ENCODE measurements at places on chromosomes 16 and 17.

DNA sequence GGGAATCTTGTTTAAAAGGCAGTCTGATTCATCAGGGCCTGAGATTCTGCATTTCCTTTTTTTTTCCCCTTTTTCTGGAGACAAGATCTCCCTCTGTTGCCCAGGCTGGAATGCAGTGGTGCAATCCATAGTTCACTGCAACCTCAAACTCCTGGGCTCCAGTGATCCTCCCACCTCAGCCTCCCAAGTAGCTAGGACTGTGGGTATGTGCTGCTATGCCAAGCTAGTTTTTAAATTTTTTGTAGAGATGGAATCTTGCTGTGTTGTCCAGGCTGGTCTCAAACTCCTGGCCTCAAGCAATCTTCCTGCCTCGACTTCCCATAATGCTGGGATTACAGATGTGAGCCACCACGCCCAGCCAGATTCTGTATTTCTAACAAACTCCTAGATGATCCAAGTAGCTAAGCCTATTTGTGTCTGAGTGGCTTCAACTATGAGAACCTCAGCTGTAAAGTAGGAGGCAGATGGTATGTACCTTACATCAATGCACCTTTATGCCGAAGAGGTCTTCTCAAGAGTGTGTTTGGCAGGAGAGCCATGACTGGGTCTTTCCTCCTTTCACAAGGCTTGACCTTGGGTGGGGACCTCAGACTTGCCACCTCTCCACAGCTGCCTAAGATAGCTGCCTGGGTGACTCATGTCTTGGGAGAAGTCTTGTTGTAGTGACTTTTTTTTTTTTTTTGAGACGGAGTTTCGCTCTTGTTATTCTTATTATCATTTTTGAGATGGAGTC is 10.9 kb downstream of the LDAF1 start:
- no peak for DNase-seq

- DNase-seq, result no peak
Observed at GRCh38 chr16:1772362-1772907, at the start of gene EME2. TSS of gene EME2 (plus strand) at chr16:1772810. CDS start at chr16:1773228, 418 bp downstream.

DNA sequence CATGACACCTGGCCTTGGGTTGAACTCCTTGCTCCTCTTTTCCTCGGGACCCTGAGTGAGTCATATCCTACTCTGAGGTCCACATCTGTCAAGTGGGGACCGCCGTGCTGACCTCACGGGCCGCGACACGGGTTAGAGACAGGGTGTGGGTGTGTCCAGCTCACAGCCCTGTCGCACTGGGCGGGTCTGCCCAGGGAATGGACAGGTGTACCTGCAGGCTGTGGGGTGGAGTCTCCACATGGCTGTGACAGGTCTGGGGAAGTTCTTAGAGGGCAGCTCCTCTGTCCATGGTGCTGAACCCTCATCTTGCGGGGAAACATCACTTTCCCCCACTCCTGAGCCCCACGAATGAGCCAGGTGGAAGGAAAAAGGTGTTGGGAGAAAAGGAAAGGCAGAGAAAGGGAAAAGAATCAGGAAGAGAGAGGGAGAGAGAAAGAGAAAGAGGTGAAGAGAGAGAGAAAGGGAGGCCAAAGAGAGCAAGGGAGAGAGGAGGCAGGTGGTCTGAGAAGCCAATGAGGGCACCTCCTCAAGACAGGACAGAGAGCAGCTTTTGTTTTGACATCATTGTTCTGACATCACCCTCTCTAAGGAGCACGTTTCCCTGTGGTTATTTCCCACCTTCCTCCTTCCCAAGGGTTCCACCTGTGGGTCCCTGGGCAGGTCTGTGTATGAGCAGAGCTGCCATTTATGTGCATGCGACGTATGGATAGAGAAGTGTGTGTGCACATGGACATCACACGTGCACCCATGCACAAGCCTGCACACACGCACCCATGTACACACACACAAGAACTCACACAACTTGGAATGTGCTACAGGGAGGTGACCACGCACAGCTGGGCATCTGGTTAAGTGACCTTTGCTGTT is 32.6 kb upstream of the CBFA2T3 start:
- no peak for DNase-seq

GRCh38 chr17:44230140-44230539 is 10.7 kb upstream of the UBTF start:
- DNase-seq, result no peak

DNA sequence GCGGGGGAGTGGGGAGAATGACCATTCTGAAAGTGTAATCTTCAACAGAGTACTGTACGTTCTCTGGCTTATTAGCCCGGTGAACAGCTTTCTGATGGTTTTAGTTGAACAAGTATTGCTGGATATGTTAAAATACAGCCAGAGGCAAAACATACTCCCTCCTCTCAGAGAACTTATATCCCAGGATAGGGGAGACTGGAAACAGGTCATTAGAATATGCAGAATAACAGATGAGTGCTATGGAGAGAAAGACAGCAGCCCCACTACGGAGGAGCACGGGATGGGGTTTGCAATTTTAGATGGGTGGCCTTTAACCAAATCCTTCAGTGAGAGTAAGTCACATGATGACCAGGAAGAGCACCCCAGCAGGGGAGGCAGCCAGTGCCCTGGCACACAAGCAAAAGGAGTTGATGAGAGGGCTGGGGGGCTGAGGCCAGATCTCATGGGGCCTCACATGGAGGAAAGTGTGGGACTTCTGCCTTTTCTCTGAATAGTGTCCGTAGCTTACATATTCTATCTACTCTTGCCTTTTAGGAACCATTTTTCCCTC is 43.1 kb upstream of the SEC14L1 start:
- DNase-seq, result no peak

- no peak for DNase-seq
Observed at GRCh38 chr16:72043058-72043457, 11.2 kb upstream of the HP start.

DNA sequence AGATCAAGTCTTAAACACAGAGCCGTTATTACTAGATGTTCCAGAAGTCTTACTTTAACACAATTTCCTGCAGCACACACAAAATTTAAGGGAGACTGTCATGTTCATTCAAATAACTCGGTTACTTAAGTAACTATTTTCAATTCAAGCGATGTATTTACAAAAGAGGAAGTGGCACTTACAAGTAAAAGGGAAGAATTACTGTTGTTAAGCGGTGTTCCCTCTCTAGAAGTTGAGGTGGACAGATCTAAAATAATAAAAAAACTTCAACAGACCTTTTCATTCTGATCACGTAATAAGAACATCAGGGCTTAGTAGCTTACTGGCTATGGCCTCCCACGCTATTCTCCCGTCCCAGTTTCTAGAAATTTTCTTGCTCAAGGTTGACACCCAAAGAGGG is 26.2 kb upstream of the TXNDC11 start:
- DNase-seq, result no peak

DNA sequence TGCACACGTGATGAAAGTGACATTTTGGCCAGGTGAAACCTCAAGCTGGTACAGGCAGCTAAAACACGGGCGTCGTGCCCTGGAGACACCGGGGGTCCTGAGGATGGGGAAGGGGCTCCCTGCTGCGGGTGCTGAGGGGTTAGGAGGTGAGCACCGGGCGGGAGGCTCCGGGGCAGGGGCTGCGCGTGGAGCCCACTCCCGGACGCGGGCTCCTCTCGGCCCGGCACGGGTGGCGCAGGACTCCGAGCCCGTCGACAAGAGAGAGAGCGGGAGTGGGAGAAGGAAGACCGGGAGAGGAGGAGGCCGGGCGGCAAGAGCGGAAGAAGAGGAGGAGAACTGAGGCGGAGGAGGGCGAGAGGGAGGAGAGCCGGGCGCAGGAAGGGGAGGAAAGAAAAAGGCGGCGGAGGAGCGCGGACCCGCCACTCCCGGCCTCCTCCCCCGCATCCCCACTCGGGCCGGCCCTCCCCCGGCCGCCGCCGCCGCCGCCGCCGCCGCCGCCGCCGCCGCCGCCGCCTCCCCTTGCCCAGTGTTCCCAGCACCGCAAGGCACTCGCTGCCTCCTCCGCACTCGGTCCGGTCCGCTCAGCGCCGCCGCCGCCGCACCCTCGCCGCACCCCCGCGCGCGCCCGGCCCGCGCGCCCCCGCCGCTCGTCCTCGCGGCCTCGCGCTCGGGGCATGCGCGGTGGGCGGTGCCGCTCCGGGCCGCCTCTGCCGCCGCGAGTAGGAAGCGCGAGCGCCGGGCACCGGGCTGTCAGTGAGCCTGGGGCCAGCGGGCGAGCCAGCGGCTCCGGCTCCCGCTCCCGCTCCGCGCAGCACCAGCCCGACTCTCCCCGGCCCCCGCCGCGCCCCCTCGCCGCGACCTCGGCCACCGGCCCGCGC is at the start of gene PRKCA:
PRKCA (plus strand) TSS at position 750 of the 878 bp plus-strand sequence.
- peak; percentile 42 for DNase-seq

GRCh38 chr17:75457047-75457654 is 716 bp downstream of the TMEM94 start:
- no peak for DNase-seq

GRCh38 chr17:63645775-63646487 is 23.7 kb downstream of the MAP3K3 start:
- no peak for DNase-seq
